ENCODE measurements at places on chromosomes 3 and 15. TPM values are rescaled to one million over a fixed set of nuclear protein-coding genes. Genes with fewer than 3 reads are reported as not detected.
A peak's percentile ranks its signal among the peaks of the same experiment; 100 is the strongest.

DNA sequence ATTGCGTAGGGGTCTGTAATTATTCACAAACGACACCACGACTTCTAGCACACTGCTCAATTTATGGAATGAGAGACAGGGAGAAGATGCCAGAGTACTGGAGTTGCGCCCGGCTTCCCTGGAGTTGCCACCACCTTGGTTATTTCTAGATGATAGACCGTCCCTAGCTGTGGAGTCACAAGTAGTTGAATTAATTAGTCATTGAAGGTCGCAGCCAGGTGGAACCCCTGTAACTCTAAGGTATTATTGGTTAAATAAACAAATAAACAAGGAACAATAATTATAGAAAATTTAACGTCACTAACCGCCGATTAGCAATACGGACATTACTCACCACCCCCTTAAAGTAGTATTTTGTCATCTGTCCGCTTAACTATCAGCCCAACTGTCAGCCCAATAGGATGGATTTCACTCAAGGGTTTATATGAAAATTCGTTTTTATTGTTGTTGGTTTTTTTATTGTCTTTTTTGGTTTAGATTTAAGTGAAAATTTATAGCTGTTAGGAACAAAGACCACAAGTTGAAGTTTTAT, 911 bp upstream of the AZI2 start:
- DNase-seq: no peak

DNA sequence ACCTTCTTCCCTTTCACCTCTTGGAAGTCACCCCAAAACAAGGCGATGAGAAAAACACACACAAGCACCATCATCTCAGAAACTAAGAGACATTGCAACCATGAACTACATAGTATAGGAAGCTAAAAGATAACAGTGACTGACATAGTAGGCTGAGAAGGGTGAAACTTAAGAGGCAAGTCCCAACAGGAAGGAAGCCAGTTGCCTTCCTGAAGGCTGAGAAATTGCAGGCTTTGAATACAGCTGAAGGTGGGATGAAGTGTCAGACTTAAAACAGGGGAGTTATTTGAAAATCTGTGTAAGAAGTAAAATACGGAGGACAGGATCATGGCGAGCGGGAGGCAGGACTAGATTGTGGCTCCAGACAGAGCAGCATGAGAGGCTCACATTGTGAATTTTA, 27.8 kb downstream of the SLC27A2 start:
- DNase-seq: no peak

- no peak for DNase-seq
Observed at GRCh38 chr3:27900316-27900715, 178.2 kb upstream of the EOMES start.

GRCh38 chr3:97830638-97831037, 8.8 kb downstream of the CRYBG3 start:
- DNase-seq: no peak

Gene CCDC80
- not detected for total RNA-seq

Gene PIGZ
- 4.7 TPM for total RNA-seq

Gene ANKDD1A
- 0.11 TPM for total RNA-seq

DNA sequence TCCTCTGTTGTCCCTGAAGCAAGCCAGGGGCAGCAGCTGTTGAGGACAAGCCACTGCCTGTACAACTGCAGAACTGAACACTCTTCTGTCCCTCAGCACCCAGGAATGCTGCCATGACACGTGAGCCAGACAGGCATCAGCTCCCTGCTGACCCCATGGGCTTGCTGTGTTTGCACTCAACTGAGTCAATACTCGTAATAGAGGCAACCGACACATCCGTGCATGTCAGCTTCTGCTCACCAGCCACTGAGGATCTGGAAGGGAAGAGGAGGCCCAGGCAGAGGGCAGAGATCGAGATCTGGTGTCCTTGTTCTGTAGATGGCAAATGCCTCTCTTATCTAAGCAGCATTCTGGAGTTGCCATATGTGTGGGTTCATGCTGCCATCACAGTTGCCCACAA, 54.3 kb upstream of the SEC61A1 start:
- peak; percentile 90 for DNase-seq

GRCh38 chr3:65702202-65702601, 336.5 kb downstream of the MAGI1 start:
- DNase-seq: no peak

GRCh38 chr3:78242724-78243123, 1202.8 kb downstream of the ROBO2 start:
- no peak for DNase-seq

GRCh38 chr3:194994551-194994981, 276.4 kb downstream of the XXYLT1 start:
- no peak for DNase-seq

GRCh38 chr3:12752809-12753208, 6.2 kb downstream of the TMEM40 start:
- no peak for DNase-seq

Gene SLC33A1
- 23.2 TPM for total RNA-seq

Gene FEZF2
- not detected for total RNA-seq

GRCh38 chr15:77033417-77033728, 37.5 kb downstream of the TSPAN3 start:
- DNase-seq: no peak

- no peak for DNase-seq
Observed at GRCh38 chr15:58437531-58438105, 5.8 kb downstream of the LIPC start.

Gene GOLGA8O
- not detected for total RNA-seq

Gene EBLN2
- total RNA-seq: 1.3 TPM

- DNase-seq: no peak
Observed at GRCh38 chr3:152192936-152193672, 75.6 kb upstream of the MBNL1 start.

- DNase-seq: no peak
Observed at GRCh38 chr3:69819282-69819681, 80.0 kb downstream of the MITF start.

- no peak for DNase-seq
Observed at GRCh38 chr15:55872471-55872870, 120.9 kb downstream of the NEDD4 start.
